ENCODE measurements at places on chromosomes 1 and 21. TPM values are rescaled to one million over a fixed set of nuclear protein-coding genes. Genes with fewer than 3 reads are reported as not detected.

FRRS1 gene
- 37.1 TPM for total RNA-seq

MYCL gene
- 0.12 TPM for total RNA-seq

RRP1B gene
- 14.4 TPM for total RNA-seq

LEMD1 gene
- not detected for total RNA-seq

PLXNA2 gene
- 12.8 TPM for total RNA-seq

WLS gene
- total RNA-seq = 276 TPM

EGLN1 gene
- 56.2 TPM for total RNA-seq

ENTREP3 gene
- 4.8 TPM for total RNA-seq

MKNK1 gene
- 15.7 TPM for total RNA-seq

PAX7 gene
- 0.13 TPM for total RNA-seq

MNDA gene
- not detected for total RNA-seq

ZDHHC18 gene
- 3.7 TPM for total RNA-seq

FMO1 gene
- not detected for total RNA-seq

RPL22 gene
- total RNA-seq = 209 TPM

FAM72C gene
- 0.44 TPM for total RNA-seq

GBP7 gene
- not detected for total RNA-seq

SLC6A9 gene
- 5.3 TPM for total RNA-seq

GABRD gene
- total RNA-seq = not detected

SIPA1L2 gene
- total RNA-seq = 6.2 TPM

GJA8 gene
- total RNA-seq = not detected

ACOT11 gene
- 5.4 TPM for total RNA-seq

OR14K1 gene
- not detected for total RNA-seq

LIN9 gene
- 3.7 TPM for total RNA-seq

SH2D1B gene
- total RNA-seq = not detected

TOR1AIP1 gene
- total RNA-seq = 49.9 TPM

APOBEC4 gene
- 0.06 TPM for total RNA-seq

RHBDL2 gene
- total RNA-seq = 0.79 TPM

DPYD gene
- 62.0 TPM for total RNA-seq

CNR2 gene
- total RNA-seq = not detected

SNAPIN gene
- total RNA-seq = 63.5 TPM

KRTAP19-1 gene
- not detected for total RNA-seq

FCGR3B gene
- total RNA-seq = 0.26 TPM

GBP3 gene
- 9.0 TPM for total RNA-seq

NEXN gene
- 26.5 TPM for total RNA-seq

PLA2G2D gene
- total RNA-seq = not detected

ISG15 gene
- total RNA-seq = 91.6 TPM

RUNX3 gene
- total RNA-seq = not detected

C1orf87 gene
- total RNA-seq = not detected

ANGPTL7 gene
- not detected for total RNA-seq

TUT4 gene
- 25.0 TPM for total RNA-seq

RAB3GAP2 gene
- total RNA-seq = 35.0 TPM

ASPM gene
- total RNA-seq = 32.5 TPM

LCE2A gene
- not detected for total RNA-seq

TRABD2B gene
- total RNA-seq = under 0.01 TPM

LYPD8 gene
- not detected for total RNA-seq

MANEAL gene
- total RNA-seq = 0.99 TPM

All from aortic smooth muscle cell (primary cell).